ENCODE measurements at places on chromosomes 3 and 15. TPM values are rescaled to one million over a fixed set of nuclear protein-coding genes. Genes with fewer than 3 reads are reported as not detected.

ZNF860 gene
- total RNA-seq, result 0.53 TPM

GRIP2 gene
- 4.0 TPM for total RNA-seq

CNTN3 gene
- not detected for total RNA-seq

KLHDC8B gene
- total RNA-seq, result 27.3 TPM

FBXL2 gene
- total RNA-seq, result 16.4 TPM

GABRG3 gene
- total RNA-seq, result not detected

DIPK2A gene
- total RNA-seq, result 23.2 TPM

BRPF1 gene
- 12.2 TPM for total RNA-seq

TMCO5A gene
- not detected for total RNA-seq

SLC30A4 gene
- total RNA-seq, result 5.8 TPM

Data from SJSA1 (cell line).